ENCODE measurements at places on chromosomes 6 and 20.
A peak's percentile ranks its signal among the peaks of the same experiment; 100 is the strongest.

DNA sequence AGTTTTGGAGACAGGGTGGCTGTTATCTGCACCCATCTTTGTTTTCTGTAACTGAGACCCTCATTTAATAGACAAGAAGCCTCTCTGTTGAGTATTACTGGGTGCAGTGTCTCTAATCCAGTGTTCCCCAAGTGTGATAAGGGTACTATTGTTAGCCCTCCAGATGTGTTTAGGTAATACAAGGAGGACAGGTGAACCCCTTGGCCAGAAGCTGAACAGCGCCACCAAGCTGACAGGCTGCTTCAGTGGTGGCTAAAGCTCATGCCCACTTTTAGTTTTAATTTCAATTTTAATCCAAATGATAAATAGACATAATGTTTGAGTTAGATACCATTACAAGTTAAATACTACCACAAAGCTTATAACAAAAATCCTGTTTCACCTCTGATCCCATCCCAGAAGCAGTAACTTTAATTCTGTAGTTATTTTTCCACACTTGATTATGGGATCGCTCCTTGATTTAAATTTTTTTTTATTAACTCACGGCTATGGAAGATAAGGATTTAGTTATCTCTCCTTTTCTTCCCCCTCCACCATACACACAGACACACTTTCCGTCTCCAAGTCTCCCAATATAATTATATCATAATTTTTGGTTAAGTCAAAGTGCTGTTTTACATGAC, 8.4 kb upstream of the STK35 start:
- DNase-seq, result peak; percentile 30

DNA sequence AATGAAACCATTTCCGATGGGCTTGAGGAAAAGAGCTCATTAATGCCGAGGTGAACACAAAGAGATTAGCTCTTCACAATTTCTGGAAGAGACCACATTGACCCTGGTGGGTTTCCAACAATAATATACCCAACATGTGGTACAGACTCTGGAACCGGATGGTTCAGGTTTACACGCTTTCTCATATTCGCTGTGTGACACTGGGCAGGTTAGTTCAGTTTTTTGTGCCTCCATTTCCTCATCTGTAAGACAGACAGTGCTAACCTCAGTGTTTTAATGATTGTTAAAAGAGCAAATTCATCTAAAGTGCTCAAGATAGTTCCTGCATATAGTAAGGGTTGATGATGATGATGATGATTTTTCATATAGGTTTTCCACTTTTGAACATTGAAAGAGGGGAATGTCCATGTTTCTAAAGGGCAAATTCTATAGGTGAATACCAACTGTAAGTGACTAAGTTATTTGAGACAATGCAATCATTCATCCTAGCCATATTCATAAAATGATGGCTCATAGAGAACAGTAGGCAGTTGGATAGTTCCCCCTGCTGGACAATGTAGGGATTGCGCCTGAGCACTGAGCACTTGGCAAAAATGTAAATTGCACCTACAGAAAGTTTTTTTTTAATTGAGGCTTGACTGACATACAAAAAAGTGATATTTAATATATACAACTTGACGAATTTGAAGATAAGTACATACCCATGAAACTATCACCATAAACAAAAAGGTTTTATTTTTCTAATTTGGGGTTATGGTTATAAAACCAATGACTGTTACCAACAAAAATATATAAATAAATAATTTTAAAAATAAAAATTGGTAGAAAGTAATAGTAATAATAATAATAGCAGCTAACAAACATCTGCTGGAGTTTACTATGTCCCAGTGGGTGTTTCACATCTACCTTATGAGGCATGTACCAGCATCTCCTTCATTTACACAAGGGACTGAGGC, 2.1 kb upstream of the PERP start:
- DNase-seq, result peak; percentile 83

- no peak for DNase-seq
Measured at GRCh38 chr6:69663215-69663614, 133.6 kb downstream of the LMBRD1 start.

GRCh38 chr20:34916774-34917354, 38.7 kb downstream of the GSS start:
- DNase-seq, result no peak

- no peak for DNase-seq
Measured at GRCh38 chr6:167097770-167098169, 25.1 kb upstream of the CCR6 start.

DNA sequence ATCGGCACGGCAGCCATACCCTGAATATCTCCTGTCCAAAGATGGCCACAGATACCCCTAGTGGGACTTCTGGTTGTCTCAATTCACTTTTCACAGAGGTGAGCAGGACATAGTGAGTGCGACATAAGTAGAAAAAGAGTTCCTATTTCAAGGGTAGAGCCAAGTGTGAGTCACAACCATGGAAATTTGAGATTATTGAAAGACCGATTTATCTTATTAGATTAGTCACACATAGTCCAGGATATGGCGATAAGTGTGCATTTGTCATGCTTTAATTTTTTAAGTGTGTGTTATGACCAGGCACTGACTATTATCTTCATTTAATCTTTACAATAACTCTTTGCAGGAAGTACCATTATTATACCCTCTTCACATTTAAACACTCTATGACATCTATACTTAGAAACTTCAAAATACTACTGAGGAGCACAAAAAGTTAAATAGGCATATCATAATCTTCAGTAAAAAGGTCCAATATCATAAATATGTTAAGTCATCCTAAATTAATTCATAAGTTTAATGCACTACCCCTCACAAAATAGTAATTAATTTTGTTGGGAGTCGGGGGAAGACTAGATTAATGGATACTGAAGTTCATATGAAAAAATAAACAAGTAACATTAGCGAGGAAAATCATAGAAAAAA, 13.4 kb upstream of the TNFAIP3 start:
- DNase-seq, result peak; percentile 37

- no peak for DNase-seq
Measured at GRCh38 chr6:82097676-82098075, 149.9 kb downstream of the IBTK start.

- no peak for DNase-seq
Measured at GRCh38 chr6:97292671-97293070, 9.7 kb upstream of the MMS22L start.

GRCh38 chr20:46255440-46256104, 52.7 kb downstream of the CDH22 start:
- DNase-seq, result peak; percentile 57

DNA sequence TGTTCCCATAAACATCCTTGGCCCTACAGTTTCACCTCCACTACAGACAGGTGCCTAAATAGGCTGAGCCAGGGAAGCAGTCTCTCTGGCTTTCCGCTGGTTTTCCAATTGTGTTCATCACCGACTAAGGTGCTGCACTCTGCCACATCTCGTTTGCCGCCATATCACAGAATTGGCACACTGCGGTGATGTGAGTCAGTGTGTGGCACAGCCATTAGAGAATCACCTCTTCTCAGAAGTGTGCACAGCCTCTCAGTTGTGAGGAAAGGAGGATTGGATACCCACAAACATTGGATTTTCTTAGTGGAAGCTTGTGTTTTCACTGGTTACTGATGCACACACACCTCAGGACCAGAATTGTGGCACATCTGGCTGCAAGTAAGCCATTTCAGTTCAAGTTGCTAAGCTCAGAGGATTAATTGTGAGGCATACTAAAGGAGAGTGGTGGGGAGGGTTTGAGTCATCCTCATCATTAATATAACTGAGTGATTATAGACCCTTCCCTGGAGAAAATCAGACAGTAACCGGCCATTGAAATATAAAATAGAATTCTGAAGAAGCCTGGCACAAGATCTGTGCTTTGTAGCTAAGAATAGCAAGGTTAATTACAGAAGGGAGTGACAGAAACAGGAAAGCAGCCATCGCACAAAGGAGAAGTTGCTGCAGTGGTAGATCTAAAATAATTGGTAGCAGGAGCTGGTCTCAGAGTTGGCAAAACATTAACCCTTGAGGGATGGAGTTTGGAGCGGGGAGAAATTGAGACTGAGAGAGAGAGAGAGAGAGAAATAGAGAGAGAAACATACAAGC, 506.9 kb downstream of the LMBRD1 start:
- DNase-seq, result no peak
